Fibroblast of upper back skin (primary cell): ENCODE measurements at places on chromosomes 12 and 14.

DNA sequence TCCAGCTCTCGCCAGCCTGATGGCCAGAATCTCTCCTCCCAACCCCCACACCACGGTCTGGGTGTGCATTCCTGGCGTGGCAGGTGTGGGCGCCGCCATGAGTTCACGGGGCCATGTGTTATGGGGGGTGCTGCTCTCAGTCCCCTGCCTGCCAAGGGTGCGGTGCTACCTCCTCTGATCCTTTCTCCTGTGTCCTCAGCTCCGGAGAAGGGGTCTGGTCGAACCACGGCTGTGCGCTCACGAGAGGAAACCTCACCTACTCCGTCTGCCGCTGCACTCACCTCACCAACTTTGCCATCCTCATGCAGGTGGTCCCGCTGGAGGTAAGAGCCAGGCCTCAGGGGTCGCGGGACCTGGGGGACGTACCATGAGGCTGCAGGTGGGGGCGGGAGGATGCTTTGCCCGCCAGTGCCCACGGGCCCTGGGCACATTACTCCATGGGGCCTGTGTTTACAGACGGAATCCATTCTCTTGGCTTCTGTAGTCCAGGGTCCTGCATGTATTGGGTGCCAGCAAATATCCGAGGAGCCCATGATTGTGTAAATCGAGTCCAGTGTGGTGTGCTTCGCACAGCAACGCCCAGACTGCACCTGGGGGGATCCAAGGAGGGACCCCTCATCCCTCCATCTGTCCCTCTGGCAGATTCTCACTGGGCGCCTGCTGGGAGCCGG lies 130.8 kb downstream of the ADGRD1 start:
- no peak for DNase-seq

DNA sequence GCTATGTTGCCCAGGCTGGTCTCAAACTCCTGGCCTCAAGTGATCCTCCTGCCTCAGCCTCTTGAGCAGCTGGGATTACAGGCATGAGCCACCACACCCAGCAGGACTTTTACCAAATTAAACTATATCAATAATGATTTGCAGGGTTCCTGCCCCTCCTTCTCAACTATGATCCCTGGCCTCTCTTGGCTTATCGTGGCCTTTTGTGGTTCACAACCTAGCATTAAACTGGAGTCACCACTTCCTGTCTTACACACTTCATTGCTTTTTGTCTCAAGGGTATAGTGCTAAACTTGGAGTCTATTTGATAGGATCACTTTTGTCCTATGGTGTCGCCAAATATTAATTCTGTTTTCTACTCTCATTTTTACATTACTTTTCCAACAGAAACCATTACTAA lies 64.5 kb downstream of the SEC23A start:
- DNase-seq: no peak

- no peak for DNase-seq
These were observed 9.6 kb downstream of the PFKM start for GRCh38 chr12:48128800-48129199.

- peak; percentile 60 for DNase-seq
These were observed 62.4 kb downstream of the ADCK1 start for GRCh38 chr14:77862154-77862786.

DNA sequence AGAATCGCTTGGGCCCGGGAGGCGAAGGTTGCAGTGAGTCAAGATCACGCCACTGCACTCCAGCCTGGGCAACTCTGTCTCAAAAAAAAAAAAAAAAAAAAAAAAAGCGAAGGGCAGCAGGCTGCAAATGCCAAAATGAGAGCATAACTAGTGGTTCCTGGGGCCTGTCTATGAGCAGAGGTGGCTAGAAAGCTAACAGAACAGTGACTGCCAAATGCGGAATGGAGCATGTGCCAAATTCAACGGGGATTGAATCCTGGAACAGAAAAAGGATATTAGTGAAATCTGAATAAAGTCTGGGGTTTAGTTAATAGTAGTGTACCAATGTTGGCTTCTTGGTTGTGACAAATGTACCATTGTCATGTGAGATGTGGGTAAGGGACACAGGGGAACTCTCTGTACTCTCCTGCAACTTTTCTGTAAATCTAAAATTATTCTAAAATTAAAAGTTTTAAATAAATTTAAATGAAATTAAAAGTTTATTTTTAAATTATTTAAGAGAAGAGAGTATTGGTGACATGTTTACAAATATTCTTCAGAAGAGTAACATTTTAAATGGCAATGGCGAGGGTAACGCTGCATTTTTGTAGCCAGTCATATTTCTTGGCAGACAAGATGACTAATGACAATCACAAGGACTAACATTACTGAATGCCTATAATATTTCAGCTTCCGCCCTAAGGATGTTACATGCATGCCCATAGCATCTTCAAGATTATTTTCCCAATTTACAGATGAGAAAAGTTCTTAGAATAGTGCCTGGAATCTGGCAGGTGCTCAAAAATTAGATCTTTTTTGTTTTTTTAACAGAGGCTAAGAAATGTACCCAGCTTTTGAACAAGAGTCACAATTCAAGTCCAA lies 28.9 kb upstream of the NUDT4 start:
- DNase-seq: no peak

GRCh38 chr12:79300199-79300568 lies 390.6 kb downstream of the PAWR start:
- DNase-seq: peak; percentile 12

DNA sequence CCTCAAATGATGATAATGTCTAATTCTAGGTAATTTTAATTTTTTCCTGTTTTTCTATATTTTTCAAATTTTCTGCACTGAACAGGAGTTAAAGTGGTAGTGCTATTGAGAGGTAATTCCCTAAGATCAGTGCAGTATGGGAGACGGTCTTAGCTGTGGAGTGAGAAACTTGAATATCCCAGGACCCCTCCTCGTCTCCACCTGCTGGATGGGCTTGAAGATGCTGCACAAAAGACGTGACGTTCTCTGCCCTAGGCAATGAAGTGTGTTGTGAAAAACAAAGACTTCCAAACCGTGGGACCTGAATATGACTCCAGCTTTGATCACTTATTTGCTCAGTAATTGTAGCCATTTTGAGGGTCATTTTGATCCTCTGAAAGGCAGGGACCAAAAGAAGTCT lies 298.1 kb downstream of the VRK1 start:
- no peak for DNase-seq

GRCh38 chr12:124370851-124371250 lies 76.0 kb downstream of the RFLNA start:
- no peak for DNase-seq

- no peak for DNase-seq
These were observed 10.7 kb downstream of the CACNB3 start for GRCh38 chr12:48828841-48829575.

- DNase-seq: peak; percentile 28
These were observed 37.8 kb downstream of the PAH start for GRCh38 chr12:102879144-102879763.

- peak; percentile 55 for DNase-seq
These were observed 5.8 kb downstream of the HNRNPC start for GRCh38 chr14:21263284-21264024.

DNA sequence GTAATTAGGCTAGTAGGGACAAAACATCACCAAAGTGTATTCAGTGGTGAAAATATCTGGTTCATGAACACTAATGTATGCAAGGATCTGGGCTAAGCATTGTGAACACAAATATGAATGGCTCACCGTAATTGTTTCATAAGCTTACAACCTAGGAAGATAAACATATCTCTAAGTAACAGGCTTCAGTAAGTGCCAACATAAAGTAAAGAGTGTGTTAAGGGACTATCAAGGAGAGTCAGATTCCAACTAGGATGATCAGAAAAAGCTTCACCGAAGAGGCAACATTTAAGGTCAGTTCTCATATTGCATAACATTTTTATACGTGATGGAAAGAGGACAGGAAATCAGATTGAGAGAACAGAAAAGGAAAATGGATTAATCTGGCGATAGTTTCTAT lies 29.4 kb downstream of the ABCC9 start:
- DNase-seq: no peak

GRCh38 chr12:100576331-100577036 lies 3.0 kb downstream of the GAS2L3 start:
- peak; percentile 69 for DNase-seq

GRCh38 chr12:26280869-26281268 lies 85.5 kb downstream of the SSPN start:
- no peak for DNase-seq

GRCh38 chr12:94909663-94910062 lies 93.8 kb downstream of the NDUFA12 start:
- DNase-seq: no peak

DNA sequence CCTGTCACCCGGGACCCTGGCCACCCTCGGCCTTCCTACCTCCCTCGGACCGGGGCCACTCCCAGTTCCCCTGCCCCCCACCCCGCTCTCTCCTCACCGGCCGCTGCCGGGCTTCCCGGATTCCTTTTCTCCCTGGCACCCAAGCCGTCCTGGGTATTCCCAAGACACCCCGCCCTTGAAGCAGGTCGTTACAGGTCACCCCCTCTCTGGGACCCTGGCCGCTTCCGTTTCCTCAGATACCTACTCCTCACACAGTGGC lies 493 bp downstream of the NUMB start:
- no peak for DNase-seq

DNA sequence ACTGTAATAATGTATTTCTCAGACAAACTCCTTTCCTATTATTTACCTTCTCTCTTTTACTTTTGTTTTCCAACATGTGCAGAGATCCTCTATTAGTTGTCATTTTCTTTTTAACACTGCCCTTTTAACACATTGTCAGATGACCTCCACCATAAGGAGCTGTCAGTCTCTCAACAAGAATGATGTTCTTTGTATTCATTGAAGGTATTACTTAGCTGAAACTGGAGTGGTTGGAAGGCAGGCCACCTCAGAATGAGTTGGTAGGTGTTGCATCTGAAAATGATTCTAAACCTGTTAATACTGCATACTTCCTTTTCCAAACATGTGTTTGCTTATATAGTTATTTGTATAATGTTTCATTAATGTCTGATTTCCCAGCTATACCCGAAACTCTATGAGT lies 16.9 kb downstream of the TMEM117 start:
- DNase-seq: no peak

- DNase-seq: no peak
These were observed 56.9 kb downstream of the OTX2 start for GRCh38 chr14:56753396-56753795.

- DNase-seq: peak; percentile 56
These were observed 112.0 kb downstream of the SLC15A5 start for GRCh38 chr12:16165506-16165905.

- DNase-seq: no peak
These were observed 75.5 kb downstream of the RAD52 start for GRCh38 chr12:873954-874353.

DNA sequence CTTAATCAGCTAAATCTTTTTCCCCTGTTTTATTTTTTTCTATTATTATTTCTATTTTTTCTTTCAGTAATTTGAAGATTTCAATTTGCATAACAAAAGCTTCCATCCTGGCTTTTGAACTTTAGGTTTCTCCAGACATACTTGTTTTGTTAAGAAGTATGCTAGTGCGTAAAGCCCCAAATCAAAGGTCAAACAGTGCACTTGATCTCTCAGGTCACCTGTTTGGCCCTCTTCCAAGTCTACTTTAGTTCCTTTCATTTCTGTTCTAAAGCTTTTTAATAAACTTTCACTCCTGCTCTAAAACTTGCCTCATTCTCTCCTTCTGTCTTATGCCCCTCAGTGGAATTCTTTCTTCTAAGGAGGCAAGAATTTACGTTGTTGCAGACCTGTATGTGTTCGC lies 54.6 kb upstream of the ATXN7L3B start:
- DNase-seq: no peak

DNA sequence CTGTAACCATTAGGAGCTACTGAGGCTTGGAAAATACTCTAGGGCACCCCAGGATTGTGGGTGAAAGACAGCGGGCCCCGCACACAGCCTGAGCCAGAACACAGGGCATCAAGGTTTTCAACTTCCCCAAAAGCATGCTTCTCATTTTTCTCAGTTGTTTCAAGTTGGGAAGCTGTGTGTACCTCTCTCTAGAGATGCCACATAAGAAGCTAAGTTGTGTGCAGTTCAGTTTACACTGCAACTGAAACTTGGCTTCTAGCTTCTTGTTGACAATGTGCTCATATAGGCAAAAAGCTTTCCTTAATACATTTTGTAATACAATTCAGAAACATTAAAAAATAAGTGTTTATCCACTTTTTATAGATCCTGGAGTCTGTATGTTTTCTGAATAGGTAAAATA lies 88.1 kb upstream of the PTPRR start:
- no peak for DNase-seq

DNA sequence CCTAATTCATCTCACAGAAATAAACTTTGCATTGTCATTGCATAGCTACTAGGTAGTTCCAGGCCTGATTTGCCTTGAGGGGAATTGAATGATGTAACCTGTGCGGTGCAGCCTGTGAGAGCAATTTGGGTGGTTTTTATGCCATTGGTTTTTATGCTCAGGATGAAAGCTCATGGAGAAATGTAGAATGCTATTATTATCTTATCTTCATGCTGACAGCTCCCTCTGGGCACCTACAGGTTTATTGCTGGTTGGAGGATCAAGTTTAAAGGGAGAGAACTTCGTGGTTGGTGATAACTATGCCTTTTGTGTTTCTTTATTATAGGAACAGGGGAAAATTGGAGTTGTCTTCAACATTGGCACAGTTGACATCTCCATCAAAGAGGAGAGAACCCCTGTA lies 547.9 kb downstream of the DIO2 start:
- DNase-seq: no peak

GRCh38 chr12:49487605-49488004 lies 51.2 kb upstream of the KCNH3 start:
- no peak for DNase-seq

GRCh38 chr14:64541972-64542835 lies 1.7 kb downstream of the HSPA2 start:
- DNase-seq: no peak

- DNase-seq: no peak
These were observed 315.1 kb upstream of the PRKD1 start for GRCh38 chr14:30242744-30243143.

DNA sequence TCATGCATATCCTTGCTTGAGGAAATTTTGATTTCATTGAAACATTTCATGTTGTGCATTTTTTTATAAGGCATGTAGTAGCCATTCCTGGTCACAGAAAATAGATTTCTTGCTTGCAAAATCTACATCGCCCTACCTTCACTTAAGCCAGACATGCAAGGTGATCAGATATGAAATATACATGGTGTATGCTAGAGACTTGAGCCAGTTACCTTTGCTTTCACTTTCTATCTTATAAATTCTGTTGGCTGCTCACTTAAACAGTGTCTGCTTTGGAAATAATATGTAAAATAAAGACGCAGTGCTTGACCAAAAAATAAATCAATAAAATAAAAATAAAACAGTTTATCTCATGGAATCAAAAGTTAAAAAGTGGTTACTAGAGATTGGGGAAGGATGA lies 136.5 kb downstream of the LRFN5 start:
- DNase-seq: no peak
